CD14-positive monocyte (primary cell): ENCODE measurements at places on chromosomes 11 and 22.

GRCh38 chr11:35272391-35272902 is 133.5 kb downstream of the CD44 start:
- H3K36me3 ChIP-seq = no peaks in the 10 kb centered on the region
- H3K27ac ChIP-seq = peak overlapping the region; percentile 75
- no peak overlapping the region for H3K4me3 ChIP-seq
- H3K4me1 ChIP-seq = peaks cover 25% of the 10 kb centered on the region
- peak; percentile 68 for DNase-seq

GRCh38 chr11:70854201-70854600 is 398.2 kb downstream of the SHANK2 start:
- H3K27me3 ChIP-seq = no peaks in the 10 kb centered on the region
- no peak overlapping the region for H3K4me3 ChIP-seq
- H3K27ac ChIP-seq = no peak overlapping the region
- H3K36me3 ChIP-seq = no peaks in the 10 kb centered on the region
- no peaks in the 10 kb centered on the region for H3K4me1 ChIP-seq
- no peak for DNase-seq

DNA sequence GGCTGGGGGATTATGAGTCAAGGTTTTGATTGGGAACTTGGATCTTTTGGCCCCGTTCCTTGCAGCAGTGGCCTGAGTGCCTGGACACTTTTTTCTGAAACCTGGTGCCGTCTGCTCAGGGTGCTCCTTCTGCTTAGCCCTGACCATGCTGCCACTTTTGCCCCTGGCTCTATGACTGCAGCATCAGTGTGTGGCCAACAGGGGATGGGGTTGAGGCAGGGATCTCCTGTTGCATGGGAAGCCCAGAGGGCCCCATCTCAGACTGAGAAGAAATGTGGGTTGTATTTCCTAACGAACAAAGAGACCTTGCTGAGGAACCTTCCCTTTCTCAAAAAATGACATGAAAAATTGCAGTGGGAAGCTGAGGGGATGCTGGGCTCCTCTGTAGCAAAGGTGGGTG is 18.7 kb downstream of the POU2F3 start:
- H3K4me3 ChIP-seq = no peak overlapping the region
- no peaks in the 10 kb centered on the region for H3K4me1 ChIP-seq
- no peak overlapping the region for H3K27ac ChIP-seq
- no peaks in the 10 kb centered on the region for H3K36me3 ChIP-seq
- DNase-seq = no peak
- peaks cover 5% of the 10 kb centered on the region for H3K27me3 ChIP-seq

GRCh38 chr11:27717377-27717776 is 17.1 kb upstream of the BDNF start:
- no peaks in the 10 kb centered on the region for H3K36me3 ChIP-seq
- no peaks in the 10 kb centered on the region for H3K4me1 ChIP-seq
- H3K27me3 ChIP-seq = peaks cover 55% of the 10 kb centered on the region
- DNase-seq = no peak
- no peak overlapping the region for H3K27ac ChIP-seq

DNA sequence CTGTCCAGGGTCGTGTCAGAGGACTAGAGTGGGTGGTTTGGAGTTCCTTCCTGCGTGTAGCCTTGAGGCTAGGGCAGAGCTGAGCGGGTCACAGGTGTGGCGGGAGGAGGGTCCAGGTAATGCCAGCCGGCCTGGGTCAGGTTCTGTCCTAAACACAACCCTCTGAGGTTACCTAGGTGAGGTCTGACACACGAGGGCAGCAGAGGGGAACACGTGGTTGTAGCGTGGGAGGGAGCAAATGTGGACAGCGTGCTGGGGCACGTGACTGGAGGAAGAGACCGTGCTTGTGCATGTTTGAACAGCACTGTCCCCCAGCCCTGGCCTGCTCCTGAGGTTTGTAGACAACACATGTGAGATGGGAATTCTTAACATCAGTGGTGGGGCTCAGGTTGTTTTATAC is 13.1 kb downstream of the MOV10L1 start:
- no peaks in the 10 kb centered on the region for H3K36me3 ChIP-seq
- peaks cover 7% of the 10 kb centered on the region for H3K4me1 ChIP-seq
- no peaks in the 10 kb centered on the region for H3K27me3 ChIP-seq
- H3K4me3 ChIP-seq = no peak overlapping the region
- no peak overlapping the region for H3K27ac ChIP-seq
- no peak for DNase-seq

- DNase-seq = no peak
- no peak overlapping the region for H3K4me3 ChIP-seq
- no peaks in the 10 kb centered on the region for H3K27me3 ChIP-seq
- H3K36me3 ChIP-seq = peaks cover 21% of the 10 kb centered on the region
Observed at GRCh38 chr11:63829823-63830489, 9.0 kb upstream of the MARK2 start.

DNA sequence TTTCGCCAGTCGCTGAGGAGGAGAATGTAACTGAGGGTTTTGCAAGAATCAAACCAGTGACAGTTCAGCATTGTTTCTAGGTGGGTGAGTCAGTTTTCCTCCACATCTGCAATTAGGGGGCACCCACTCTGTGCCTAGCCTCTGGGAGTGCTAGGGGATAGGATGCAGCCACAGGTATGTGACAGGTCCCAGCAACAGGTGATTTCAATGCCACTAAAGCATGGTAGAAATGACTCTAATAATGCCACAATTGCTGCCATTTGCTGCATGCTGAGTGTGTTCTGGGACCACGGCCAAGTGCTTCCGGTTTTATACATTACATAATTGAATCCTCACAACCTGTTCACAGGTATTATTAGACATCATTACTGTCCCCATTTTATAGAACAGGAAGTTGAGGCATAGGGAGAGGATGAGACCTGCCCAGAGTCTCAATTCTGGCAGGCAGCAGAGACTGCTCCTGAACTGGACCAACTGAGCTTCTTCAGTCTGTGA is 556 bp downstream of the CRYBB2 start:
- no peaks in the 10 kb centered on the region for H3K36me3 ChIP-seq
- H3K4me3 ChIP-seq = no peak overlapping the region
- H3K27ac ChIP-seq = no peak overlapping the region
- H3K27me3 ChIP-seq = no peaks in the 10 kb centered on the region

GRCh38 chr11:2215230-2215560 is 43.6 kb upstream of the TH start:
- H3K27ac ChIP-seq = no peak overlapping the region
- no peaks in the 10 kb centered on the region for H3K36me3 ChIP-seq
- peaks cover 6% of the 10 kb centered on the region for H3K4me1 ChIP-seq
- no peaks in the 10 kb centered on the region for H3K27me3 ChIP-seq
- DNase-seq = no peak
- H3K4me3 ChIP-seq = no peak overlapping the region

DNA sequence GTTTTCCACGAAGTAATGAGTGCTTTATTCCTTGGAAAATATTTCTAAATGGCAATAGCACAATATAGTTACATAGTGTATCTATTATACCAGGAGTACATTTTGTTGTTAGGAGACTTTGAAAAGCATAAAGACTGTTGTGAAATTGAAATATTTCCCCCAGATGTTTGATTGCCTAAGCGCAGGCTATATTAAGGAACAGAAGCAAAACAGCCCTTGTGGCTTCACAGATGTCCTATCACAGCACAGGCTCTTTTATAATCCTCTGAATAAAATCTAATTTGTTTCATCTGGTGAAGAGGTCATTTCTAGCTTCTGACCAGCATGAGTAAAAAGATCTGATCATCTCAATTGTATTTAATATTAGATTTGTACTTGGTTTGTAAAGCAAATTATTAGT is 48.2 kb downstream of the BSX start:
- H3K27me3 ChIP-seq = no peaks in the 10 kb centered on the region
- H3K36me3 ChIP-seq = no peaks in the 10 kb centered on the region
- H3K27ac ChIP-seq = no peak overlapping the region
- no peak for DNase-seq
- no peak overlapping the region for H3K4me3 ChIP-seq
- no peaks in the 10 kb centered on the region for H3K4me1 ChIP-seq

DNA sequence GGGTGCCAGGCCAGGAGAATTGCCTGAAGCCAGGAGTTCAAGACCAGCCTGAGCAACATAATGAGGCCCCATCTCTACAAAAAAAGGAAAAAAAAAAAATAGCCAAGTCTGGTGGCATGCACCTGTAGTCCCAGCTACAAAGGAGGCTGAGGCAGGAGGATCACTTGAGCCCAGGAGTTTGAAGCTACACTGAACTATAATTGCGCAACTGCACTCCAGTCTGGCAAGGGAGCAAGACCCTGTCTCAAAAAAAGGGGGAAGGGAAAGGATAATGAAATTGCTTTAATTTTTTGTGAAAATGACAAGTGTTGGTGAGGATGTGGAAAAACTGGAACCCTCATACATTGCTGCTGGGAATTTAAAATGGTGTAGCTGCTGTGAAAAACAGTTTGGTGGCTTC is 19.2 kb downstream of the STK33 start:
- no peak overlapping the region for H3K27ac ChIP-seq
- H3K4me1 ChIP-seq = no peaks in the 10 kb centered on the region
- H3K27me3 ChIP-seq = no peaks in the 10 kb centered on the region
- H3K36me3 ChIP-seq = no peaks in the 10 kb centered on the region
- DNase-seq = no peak

GRCh38 chr22:50360578-50360977 is 17.5 kb downstream of the PPP6R2 start:
- H3K36me3 ChIP-seq = peaks cover 48% of the 10 kb centered on the region
- no peaks in the 10 kb centered on the region for H3K27me3 ChIP-seq
- DNase-seq = no peak
- no peaks in the 10 kb centered on the region for H3K4me1 ChIP-seq

GRCh38 chr11:113591117-113591516 is 115.0 kb downstream of the TMPRSS5 start:
- peaks cover 3% of the 10 kb centered on the region for H3K27me3 ChIP-seq
- H3K4me3 ChIP-seq = no peak overlapping the region
- no peak overlapping the region for H3K27ac ChIP-seq
- no peak for DNase-seq

DNA sequence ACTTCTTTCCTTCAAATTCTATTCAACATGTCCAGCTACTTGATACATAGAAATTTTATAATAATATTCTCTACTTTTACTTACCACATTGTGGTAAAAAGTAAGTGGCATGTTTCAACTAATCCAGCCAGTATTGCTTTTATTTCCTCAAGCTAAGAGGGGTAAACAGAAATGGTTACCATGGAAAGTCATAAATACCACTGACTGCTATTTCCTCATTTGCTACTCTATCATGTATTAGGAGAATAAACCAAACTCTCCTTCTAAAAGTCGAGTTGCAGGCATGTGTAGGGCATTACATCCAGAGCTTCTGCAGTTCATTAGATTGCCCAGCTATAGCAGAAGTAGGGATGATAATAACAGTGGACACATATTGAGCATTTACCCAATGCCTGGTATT is 208.4 kb downstream of the MAML2 start:
- H3K27ac ChIP-seq = no peak overlapping the region
- H3K4me1 ChIP-seq = peaks cover 13% of the 10 kb centered on the region
- H3K36me3 ChIP-seq = no peaks in the 10 kb centered on the region
- H3K4me3 ChIP-seq = no peak overlapping the region

- no peaks in the 10 kb centered on the region for H3K27me3 ChIP-seq
- DNase-seq = no peak
- H3K36me3 ChIP-seq = no peaks in the 10 kb centered on the region
- H3K4me3 ChIP-seq = no peak overlapping the region
Observed at GRCh38 chr22:35560824-35561223, 20.2 kb downstream of the RASD2 start.

GRCh38 chr11:18457450-18457849 is 1.8 kb downstream of the LDHAL6A start:
- H3K36me3 ChIP-seq = no peaks in the 10 kb centered on the region
- H3K27ac ChIP-seq = no peak overlapping the region
- no peak for DNase-seq
- H3K4me3 ChIP-seq = no peak overlapping the region
- H3K4me1 ChIP-seq = no peaks in the 10 kb centered on the region
- H3K27me3 ChIP-seq = no peaks in the 10 kb centered on the region

DNA sequence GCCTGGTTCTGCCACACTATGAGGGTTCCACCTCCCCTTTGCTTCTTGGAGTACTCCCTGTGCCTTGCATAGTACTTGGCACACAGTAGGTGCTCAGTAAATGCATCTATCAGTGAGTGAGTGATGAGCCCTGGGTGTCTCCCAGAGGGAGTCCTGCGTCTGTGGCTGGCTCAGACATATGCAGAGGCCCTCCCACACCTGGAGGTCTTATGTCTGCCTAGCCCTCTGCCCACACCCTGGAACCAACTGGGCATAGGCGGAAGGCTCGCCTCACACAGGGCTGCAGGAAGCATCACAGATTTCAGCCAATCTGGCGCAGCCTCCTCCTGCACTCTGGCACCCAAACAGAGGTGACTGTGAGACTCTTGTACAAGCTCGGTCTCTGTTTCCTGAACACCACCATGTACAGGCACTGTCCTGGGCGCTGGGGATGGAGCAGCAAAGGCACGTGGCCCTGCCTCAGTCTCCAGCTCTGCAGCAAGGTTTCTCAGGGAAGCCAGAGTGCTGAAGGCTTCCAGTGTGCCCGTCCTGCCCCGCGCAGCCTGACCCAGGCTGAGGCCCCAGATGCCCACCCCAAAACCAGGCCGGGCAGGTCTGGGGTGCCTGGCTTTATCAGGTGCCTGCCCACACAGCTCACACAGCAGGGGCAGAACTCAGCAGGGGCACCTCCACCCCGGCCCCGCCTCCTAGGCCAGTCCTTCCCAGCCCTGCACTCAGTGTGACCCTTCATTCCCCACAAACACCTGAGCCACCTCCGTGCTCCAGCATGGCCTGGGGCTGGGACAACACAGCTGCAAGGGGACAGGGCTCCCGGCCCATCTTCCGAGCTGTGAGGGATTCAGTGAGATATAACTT is 26.7 kb downstream of the FLRT1 start:
- H3K36me3 ChIP-seq = no peaks in the 10 kb centered on the region
- no peak overlapping the region for H3K4me3 ChIP-seq
- peaks cover 14% of the 10 kb centered on the region for H3K4me1 ChIP-seq
- H3K27me3 ChIP-seq = peaks cover 36% of the 10 kb centered on the region

- H3K4me1 ChIP-seq = peaks cover 4% of the 10 kb centered on the region
- H3K36me3 ChIP-seq = peaks cover 84% of the 10 kb centered on the region
- H3K27me3 ChIP-seq = no peaks in the 10 kb centered on the region
- H3K27ac ChIP-seq = peak overlapping the region; percentile 26
- no peak overlapping the region for H3K4me3 ChIP-seq
Observed at GRCh38 chr11:64219354-64219684, 6.7 kb downstream of the TRPT1 start.

DNA sequence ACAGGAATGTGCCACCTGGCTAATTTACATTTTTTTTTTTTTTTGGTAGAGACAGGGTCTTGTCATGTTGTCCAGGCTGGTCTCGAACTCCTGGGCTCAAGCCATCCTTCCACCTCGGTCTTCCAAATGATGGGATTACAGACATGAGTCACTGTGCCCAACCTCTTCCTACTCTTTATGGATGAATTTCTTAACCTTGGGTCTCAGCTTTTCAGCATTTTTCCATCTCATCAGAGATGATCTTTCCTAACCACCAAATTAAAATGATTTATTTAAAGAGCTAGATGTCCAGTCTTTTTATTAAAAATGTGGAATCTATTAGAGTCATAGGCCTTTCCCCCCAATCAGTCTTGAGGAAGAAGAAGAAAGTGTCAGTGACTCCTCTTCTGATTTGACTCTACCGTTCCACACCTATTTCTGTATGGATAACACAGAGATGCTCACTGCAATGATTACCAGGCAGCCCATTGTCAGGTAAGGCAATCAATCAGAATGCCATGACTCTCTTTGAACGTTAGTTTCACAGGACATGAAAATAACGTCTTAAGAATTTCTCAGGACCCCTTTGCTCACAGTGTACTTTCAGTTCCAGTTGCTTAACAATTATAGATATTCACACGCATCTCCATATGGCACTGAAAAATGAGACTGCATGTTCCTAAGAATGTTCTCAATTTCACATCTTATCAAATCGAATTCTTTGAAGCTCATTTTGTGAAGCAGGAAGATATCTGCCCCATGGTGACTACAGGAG is 51.0 kb downstream of the MIAT start:
- H3K36me3 ChIP-seq = peaks cover 10% of the 10 kb centered on the region
- H3K4me1 ChIP-seq = peaks cover 13% of the 10 kb centered on the region
- no peak for DNase-seq
- H3K27ac ChIP-seq = no peak overlapping the region
